ENCODE measurements at places on chromosomes 16 and 17.
A peak's percentile ranks its signal among the peaks of the same experiment; 100 is the strongest.

GRCh38 chr16:90011908-90012501, 7.3 kb downstream of the DBNDD1 start:
- no peak for DNase-seq

DNA sequence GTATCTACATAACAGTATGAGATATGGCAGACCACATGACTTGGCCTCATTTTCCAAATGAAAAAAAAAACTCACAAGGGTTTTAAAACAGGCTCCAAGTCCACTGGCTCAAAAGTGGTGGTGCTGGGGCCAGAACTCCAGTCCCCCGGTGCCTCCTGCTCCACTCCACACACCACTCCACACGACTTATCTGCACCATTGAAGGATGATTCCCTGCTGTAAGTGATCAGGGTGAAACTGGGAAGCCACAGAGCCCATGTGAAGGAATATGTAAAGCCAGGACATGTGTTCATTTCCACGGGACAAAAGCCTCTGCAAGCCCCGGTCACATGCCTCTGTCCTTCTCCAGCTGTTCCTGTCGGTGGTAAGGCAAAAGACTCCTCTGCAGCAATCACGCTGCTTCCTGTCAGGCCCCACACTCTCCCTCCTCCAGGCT, 97.2 kb downstream of the ZNF18 start:
- DNase-seq = no peak

DNA sequence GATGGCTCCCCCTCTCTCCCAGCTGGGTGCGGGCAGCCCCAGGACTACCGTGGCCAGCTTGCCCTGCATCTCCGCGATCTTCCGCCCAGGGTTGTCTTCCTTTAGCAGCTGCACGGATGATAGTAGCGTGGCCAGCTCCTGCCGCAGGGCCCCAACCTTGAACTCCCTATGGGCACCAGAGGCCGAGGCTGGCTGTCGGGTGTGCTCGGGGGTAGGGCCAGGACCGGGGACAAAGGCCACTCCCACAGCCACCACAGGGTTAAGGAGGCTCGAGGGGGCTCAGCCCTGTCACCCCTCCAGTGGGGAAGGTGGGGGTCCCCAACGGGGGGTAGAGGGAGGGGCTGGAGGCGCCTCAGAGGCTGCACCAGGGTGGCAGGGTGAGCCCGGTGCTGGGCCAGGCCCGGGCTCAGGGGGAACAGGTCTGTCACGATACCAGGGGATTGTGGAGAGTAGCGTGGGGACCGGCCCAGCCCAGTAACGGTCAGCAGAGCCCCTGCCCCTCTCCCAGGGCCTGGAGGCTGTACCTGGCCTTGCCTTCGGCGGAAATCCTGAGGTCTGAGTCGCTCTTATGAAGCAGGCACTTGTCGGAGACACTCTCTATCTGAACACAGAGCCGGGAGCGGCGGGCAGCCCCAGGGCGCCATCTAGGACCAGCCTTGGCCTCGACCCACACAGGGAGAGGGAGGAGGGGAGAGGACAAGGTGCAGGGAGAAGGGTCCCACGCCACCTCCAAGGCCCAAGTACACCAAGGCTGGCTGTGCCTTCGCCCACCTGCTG, 5.2 kb downstream of the PERCC1 start:
- DNase-seq = no peak

- DNase-seq = peak; percentile 90
These were observed 34.5 kb upstream of the TMC5 start for GRCh38 chr16:19382887-19383816.

- peak; percentile 75 for DNase-seq
These were observed 705 bp downstream of the FOXK2 start for GRCh38 chr17:82519971-82520903.

DNA sequence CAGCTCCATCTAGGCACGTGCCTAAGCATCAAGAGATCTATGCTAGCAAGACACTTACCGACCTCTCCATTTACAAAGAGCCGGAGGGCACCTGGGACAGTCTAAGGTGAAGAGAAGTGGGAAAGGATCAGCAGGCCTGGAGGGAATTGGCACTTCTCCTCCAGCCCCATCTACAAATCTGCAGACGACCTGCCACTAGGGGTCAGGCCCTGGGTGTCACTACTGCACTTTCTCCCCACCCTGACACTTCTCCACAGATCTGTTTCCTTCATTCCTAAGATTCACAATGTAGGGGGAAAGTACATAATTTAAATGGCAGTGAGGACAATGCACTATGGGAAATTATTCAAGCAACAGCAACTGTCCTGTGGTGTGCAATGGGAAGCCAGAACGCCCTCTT, 8.1 kb downstream of the MKS1 start:
- DNase-seq = no peak

GRCh38 chr16:88783391-88784073, 1.5 kb downstream of the PIEZO1 start:
- DNase-seq = peak; percentile 66

DNA sequence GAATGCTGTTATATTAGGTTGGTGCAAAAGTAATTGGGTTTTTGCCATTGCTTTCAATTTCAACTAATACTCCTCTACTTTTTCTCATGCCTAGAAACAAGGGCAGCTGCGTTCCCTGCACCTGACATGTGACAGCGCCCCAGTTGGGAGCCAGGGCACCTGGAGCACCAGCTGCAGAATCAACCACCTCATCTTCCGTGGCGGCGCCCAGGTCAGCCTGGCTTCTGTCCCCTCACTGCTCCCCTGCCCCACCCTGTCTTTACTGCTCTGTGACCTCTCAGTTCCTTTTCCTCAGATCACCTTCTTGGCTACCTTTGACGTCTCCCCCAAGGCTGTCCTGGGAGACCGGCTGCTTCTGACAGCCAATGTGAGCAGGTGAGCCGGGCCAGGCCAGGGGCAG, 16.4 kb upstream of the ITGAD start:
- no peak for DNase-seq

GRCh38 chr16:75485230-75486013, 9.8 kb downstream of the CHST6 start:
- no peak for DNase-seq

DNA sequence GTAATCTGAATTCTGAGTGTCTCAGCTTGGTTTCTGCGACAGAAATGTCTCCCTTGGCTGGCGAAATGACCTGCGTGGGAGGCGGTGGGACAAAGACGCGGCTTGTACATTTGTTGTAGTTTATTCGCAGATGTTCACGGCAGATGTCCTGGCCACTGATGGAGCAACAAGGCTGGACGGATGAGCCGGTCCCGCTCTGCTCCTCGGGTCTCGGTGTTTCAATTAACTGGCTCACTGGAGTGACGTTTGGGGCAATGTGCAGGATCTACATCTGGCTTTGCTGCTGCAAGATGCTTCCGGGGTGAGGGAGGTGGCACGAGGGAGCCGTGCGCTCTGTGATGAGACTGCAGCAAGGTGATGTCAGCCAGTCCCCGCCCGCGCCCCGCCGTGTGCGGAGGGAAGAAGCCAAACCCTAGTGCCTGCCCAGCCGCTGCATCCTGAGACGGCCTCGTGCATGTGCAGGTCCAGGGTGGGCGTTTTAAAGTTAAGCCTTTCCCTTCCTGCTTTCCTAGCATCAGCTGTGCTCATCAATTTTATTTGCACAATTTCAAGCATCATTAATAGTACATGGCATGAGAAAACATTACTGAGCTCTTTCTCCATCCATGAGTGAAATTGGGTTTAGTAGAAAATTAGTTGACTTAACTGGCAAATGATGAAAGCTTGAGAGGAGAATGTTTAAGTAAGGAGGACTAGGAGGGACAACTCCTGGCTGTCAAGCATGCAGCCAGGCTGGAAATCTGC, 44.4 kb downstream of the MGAT5B start:
- DNase-seq = no peak

DNA sequence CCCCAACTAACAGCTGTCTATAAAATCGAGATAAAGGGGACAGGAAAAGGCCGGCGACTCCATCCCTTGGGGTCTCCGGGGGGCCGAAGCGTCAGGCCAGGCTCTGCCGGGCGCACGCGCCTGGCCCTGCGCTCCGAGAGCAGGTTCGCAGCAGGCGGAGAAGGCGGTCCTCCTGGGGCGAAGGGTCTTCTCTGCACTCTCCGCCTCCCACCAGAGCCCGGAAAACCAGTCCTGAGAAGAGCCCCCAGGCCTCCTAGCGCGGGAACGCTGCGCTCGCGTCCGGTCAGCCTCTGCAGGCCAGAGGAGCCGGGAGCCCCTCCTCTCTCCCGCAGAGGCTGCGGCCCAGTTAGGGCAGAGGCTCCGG, 5.1 kb downstream of the FOXF1 start:
- DNase-seq = no peak

DNA sequence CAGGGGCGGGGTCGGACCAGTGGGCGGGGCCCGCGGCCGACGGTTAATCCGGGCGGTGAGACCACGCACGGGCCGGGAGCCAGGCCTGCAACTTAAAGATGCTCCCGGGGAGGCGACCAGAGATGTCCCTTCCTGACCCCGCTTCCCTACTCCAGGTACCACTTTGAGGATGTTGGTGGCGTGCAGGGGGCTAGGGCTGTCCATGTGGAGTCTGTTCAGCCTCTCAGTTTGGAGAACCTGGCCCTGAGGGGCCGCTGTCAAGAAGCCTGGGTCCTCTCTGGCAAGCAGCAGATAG, 580 bp downstream of the RANGRF start:
- DNase-seq = no peak

- no peak for DNase-seq
These were observed 13.4 kb downstream of the ARL4D start for GRCh38 chr17:43412166-43412565.

DNA sequence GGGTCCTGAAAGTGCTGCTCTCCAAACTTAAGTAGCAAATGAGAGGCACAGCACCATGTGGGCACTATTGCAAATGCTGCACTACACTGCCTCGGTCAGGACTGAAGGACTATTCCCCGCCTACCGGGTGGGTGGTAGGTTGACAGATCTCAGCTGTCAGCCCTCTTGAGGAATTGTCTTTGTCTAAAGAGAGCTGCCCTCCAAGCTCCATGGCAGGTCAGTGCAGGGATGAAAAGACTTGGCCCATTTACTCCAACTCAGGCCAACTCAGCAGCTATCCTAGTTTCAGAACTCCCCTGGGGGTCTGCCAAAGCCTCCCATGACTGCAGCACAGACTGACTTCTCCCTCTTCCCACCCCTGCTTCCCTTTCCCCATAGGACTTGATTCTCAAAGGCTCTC, 3.4 kb upstream of the PDZD9 start:
- peak; percentile 42 for DNase-seq

DNA sequence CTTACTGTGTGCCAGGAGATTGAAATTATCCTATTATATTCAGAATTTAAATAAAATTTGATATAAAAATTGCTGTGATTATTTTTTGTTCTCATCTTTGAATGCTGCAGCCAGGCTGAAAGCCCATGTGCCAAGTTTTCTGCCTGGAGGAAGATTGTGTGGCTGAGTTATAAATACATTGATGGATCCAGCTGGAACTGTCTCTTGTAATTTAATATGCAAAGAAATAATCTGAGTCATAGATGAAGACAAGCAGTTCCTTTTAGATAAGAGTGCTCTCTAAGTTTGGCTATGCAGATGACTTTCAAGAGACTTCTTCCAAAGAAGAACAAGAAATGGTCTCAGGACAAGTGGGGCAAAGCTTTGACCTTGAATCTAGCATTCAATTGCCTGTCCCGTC, 871.0 kb downstream of the CDH11 start:
- no peak for DNase-seq

- peak; percentile 29 for DNase-seq
These were observed 40.1 kb upstream of the RPL38 start for GRCh38 chr17:74163271-74163821.

DNA sequence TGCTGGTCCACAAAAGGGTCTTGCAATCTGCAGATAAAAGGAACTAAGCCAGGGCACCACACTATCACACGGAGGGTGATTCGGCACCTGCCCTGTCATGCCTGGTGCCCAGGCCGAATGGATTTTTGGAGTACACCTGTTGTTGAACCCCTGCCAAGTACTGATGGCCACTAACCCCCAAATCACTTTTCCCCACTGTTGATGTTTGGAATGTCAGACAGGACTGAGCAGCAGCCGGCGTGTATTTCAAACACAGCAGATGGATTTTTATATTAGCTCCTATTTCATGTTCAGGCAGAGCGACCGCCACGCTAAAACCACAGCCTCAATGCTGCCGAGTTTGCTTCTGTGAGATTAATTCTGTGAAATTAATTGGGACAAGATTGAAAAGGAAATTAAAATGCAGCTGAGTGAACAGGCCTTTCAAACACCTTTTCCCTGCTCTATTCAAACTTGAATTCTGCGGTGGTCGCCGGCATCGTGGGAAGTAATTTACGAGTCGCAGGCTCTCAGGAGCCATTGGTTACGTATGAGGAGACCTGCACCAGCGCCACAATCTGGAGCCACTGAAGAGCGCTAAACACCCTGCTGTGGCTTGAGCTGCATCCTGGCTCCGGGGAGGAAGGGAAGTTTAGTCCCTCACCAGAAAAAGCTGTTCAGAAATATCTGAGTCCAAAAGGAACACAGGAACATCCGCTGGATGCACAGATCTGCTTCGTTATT, 48.5 kb downstream of the SNX11 start:
- DNase-seq = no peak

DNA sequence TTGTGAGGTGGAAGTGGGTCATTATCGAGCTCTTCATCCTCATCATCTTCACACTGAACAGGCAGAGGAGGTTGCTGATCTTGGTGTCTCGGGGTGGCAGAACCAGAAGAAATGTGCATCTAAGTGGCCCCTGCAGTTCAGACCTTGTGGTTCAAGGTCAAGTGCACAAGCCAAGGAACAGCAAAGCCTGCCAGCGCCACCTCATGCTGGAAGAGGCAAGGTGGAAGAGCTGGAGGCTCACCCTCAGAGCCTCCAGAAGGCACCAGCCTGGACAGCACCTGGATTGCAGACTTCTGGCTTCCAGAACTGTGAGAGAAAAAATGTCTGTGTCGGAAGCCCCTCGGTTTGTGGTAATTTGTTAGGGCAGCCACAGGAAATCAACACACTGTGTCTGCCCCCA, 32.7 kb downstream of the IFT140 start:
- no peak for DNase-seq

GRCh38 chr17:59680314-59680713, 26.9 kb downstream of the PTRH2 start:
- DNase-seq = no peak

DNA sequence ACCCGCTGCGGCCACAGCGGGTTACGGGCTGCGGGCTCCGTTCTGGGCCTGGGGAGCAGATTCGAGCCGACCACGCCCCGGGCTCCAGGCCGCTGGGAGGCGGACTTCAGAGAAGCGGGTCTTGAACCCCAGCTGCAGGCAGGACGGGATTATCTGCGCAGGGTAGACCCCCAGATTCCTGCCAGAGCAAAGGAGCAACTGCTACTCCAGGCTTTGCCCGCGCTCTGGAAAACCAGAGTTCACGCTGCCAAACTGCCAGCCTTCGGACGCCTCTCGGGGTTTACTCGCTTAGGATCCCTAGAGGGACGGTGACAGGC, 301 bp upstream of the ULK2 start:
- DNase-seq = no peak

- DNase-seq = no peak
These were observed 54.4 kb downstream of the PITPNC1 start for GRCh38 chr17:67431249-67432015.

Data from upper lobe of right lung (tissue), 1 donor.